ENCODE measurements at places on chromosomes 11 and 22.

GRCh38 chr11:88469561-88470225 is 132.2 kb upstream of the CTSC start:
- DNase-seq: no peak

- DNase-seq: no peak
Observed at GRCh38 chr11:27429761-27430393, 42.7 kb downstream of the LGR4 start.

DNA sequence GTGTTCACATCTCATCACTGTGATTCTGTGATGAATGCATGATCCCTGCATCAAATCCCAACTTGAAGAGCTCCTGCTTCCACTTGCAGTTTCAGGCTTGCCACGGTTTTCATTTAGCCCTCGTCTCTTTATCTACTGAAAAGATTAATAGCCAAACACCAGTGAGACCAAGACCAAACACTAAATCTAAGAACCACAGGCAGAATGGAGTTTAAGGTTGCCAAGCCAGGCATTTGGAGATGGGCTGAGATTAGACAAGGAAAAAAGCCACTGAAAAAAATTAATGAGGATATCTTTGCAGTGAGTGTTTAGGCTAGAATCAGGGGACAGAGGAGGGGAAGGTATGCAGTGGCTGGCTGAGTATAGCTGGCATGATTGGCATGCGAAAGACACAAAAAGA is 227.2 kb upstream of the BLID start:
- no peak for DNase-seq

GRCh38 chr22:37801946-37802309 is 5.8 kb upstream of the GCAT start:
- DNase-seq: no peak

GRCh38 chr22:32733196-32733768 is 68.2 kb upstream of the TIMP3 start:
- DNase-seq: no peak

GRCh38 chr11:45216901-45217300 is 69.2 kb downstream of the SYT13 start:
- no peak for DNase-seq

GRCh38 chr11:70528794-70529580 is 130.7 kb downstream of the CTTN start:
- DNase-seq: no peak

GRCh38 chr11:37504921-37505320 is 906.9 kb upstream of the RAG2 start:
- DNase-seq: no peak

Data from T-helper 17 cell (primary cell).